ENCODE measurements at places on chromosomes 7 and 10.

DNA sequence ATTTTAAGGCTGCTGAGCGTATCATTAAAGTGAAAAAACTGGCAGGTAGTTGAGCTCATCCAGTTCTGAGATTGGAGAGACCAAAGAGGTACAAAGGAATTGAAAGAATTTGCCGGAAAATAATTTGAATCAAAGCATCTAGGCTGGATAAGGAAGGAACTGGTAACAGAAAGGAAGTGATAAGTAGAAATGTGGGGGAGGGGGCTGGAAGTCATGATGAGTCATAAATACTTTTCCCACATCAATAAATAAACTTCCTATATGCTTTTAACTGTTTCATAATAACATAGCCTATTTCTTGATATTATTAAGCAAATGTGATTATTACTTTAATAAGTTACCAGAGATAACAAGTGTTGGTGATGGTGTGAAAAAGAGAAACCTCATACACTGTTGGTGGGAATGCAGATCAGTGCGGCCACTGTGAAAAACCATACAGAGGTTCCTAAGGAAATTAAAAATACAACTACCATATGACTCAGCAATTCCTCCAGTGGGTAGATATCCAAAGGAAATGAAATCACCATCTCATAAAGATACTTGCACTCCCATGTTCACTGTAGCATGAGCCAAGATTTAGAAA, 27.0 kb downstream of the ZNF438 start:
- peak; percentile 32 for DNase-seq

DNA sequence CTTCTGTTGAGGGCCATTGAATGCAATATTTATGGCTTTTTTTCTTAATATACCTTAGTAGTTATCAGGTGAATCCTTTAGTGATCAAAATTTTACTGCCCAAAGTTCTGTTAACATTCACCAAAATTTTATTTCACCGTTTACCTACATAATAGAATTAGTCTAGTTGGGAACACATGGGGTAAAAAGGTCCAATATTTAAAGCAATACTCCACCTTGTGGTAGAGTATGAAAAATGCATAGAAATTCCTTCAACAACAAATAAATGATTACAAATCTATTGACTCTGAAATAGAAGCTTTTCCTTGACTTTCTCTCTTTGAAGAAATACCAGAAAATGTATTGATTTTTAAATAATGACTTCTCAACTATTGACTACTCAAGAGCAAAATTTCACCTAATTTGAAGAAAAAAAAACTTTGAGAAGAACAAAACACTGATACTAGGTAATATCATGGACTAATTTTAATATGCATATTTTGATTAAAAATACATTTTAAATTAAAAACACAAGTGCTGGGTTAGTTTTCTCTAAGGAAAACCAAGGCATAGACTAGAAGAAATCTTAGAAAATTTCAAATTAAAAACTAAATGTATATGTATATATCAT, 43.3 kb downstream of the POLR1F start:
- peak; percentile 1 for DNase-seq

DNA sequence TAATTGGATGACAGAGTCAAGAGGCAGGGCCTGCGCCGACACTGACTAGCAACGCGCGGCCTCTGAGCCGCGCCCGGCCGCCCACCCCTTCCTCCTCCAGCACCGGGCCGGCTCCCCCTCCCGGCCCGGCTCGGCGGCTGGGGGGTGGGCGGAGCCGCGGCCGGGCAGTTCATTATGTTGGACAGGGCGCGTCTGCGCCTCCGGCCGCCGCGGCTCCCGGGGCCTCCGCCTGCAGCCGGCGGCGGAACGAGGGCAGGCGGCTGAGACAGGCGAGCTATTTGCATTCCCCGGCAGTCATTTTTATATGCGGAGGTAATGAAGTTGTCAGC, 106.7 kb downstream of the SNX10 start:
- no peak for DNase-seq

DNA sequence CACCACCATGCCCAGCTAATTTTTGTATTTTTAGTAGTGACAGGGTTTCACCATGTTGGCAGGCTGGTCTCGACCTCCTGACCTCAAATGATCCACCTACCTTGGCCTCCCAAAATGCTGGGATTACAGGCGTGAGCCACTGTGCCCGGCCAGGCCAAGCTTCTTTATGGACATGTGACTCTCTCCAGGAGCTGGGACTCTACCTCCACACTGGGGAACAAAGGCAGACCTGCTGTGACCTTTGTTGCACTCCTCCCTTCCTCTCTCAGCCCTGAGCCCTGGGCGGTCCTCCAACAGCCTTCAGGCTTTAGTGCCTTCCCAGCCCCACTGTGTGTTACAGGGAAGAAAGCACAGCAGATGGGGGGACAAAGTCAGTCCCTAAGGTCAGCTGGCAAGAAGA, 55.0 kb upstream of the DUSP5 start:
- DNase-seq, result no peak

GRCh38 chr7:125278318-125278717, 348.7 kb upstream of the POT1 start:
- DNase-seq, result no peak

- DNase-seq, result no peak
Observed at GRCh38 chr10:49185213-49185612, 3.0 kb downstream of the TMEM273 start.

DNA sequence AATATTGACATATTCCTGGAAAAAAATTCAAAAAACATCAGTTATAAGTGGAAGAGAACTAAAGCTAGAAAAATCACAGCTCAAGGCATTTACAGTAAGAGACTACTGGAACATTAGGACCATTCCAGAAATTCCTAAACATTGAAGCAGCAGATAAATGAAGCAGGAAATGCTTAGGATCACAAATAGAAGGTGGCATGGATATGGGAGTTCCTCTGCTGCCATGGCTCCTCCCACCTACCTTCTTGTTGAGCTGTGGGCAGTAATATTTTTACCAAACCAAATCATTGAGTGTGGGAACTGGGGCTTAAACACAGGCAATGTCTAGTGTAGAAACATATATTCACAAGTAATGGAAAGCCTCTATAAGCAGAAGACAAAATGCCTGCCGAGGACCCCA, 292.8 kb downstream of the ANKRD7 start:
- no peak for DNase-seq

- DNase-seq, result peak; percentile 55
Observed at GRCh38 chr10:12844811-12845483, 156.6 kb downstream of the CCDC3 start.

DNA sequence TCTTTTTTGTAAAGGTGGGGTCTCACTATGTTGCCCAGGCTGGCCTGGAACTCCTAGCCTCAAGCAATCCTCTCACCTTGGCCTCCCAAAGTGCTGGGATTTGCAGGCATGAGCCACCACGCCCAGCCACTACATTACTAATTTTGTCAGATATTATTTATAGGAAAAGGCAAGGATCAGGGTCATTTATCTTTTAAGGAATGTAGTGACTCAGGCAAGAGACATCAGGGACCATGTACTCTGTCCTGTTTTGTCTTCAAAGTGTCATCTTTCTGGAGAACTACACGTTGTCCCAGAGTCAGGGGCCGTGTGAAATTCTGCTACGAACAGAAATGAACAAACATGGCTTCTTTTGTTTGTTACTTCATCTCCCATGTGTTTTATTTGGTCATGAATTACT, 105.3 kb downstream of the NPTX2 start:
- DNase-seq, result no peak

GRCh38 chr10:13759168-13759567, 172.4 kb downstream of the PRPF18 start:
- no peak for DNase-seq

GRCh38 chr7:36456548-36456947, 66.9 kb downstream of the ANLN start:
- no peak for DNase-seq

GRCh38 chr10:50653758-50654157, 30.0 kb upstream of the SGMS1 start:
- no peak for DNase-seq

DNA sequence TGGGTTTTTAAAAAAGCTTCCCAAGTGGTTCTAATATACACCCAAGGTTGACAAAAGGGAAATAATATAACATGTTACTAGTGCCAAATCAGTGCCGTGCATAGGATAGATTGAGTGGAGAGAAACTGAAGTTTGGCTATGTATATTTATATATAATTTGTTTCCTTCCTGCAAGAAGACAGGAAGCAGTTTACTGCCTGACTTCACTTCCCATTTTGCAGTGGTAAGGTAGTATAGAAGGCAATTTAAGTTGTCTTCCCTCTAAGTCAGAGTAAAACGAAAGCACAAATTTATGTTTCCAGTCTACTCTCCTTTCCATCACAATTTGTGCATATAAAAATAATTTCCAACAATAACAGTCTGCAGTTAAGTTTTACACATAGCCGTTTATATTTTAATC, 3.4 kb upstream of the HYCC1 start:
- DNase-seq, result no peak

DNA sequence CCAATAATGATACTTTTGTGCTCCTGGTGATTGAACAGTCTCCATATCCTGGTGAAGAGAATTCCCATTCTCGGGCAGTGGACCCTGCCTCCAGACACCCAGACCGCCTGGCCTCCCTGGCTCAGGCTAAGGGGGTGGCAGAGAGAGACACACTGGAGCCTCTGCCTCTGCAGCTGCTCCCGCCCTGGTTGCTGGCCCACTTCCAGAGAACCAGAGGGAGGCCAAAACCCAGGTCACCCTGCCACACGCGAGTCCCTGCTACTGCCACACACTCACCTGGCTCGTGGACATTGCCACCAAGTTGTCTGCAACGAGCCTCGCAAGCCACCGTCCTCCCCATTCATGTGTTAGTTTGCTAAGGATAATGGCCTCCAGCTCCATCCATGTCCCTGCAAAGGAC, 221.8 kb downstream of the HPSE2 start:
- DNase-seq, result no peak

- no peak for DNase-seq
Observed at GRCh38 chr10:60706146-60706545, 72.1 kb upstream of the CDK1 start.

- DNase-seq, result no peak
Observed at GRCh38 chr7:135251496-135252391, 18.1 kb downstream of the STRA8 start.

DNA sequence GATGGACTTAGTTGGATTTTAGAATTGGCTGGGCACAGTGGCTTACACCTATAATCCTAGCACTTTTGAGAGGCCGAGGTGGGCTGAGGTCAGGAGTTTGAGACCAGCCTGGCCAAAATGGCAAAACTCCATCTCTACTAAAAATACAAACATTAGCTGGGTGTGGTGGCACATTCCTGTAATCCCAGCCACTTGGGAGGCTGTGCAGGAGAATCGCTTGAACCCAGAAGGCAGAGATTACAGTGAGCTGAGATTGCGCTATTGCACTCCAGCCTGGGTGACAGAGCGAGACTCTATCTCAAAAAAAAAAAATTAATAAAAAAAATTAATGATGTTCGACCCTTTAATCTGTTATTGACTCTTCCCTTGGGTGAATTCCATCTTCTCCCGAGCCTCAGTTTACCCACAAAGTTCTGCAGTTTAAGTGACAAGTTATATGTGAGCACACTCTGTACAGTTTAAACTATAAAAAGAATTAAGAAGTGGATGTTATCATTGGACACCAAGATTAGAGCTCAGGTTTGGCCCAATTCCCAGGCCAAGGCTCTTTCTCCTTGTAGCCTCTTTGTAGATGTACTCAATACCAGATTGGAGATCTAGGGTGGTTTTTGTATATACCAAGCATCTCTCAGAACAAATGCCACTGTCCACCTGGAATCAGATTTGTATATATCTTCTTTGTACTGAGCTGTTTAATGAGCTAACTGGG, 15.0 kb downstream of the KAT6B start:
- DNase-seq, result no peak

GRCh38 chr10:69516316-69516715, 56.9 kb downstream of the NEUROG3 start:
- no peak for DNase-seq

- no peak for DNase-seq
Observed at GRCh38 chr10:99330347-99330924, 1.3 kb downstream of the CNNM1 start.

GRCh38 chr7:134637934-134638719, 8.5 kb upstream of the BPGM start:
- no peak for DNase-seq

GRCh38 chr10:122281751-122282150, 10.7 kb downstream of the BTBD16 start:
- DNase-seq, result no peak

DNA sequence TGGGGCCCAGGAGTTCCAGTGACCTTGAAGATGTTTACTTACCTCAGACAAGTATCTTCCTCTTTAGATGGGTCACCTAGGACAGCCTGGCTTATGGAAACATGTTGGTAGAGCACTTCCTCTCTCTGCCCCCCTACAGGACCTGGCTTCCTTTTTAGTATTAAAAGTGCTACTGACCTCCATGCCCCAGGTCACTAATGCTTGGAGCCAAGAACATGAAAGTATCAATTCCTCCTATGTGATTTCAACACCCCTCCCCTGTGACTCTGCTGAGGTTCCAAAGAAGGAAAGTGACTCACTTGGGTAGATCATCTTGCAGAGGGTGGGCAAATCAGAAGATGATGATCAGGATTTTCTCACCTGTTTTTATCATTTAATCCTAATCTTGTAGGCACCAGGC, 125.3 kb upstream of the CCDC6 start:
- DNase-seq, result no peak

GRCh38 chr10:33106767-33107166, 148.7 kb upstream of the ITGB1 start:
- DNase-seq, result no peak

DNA sequence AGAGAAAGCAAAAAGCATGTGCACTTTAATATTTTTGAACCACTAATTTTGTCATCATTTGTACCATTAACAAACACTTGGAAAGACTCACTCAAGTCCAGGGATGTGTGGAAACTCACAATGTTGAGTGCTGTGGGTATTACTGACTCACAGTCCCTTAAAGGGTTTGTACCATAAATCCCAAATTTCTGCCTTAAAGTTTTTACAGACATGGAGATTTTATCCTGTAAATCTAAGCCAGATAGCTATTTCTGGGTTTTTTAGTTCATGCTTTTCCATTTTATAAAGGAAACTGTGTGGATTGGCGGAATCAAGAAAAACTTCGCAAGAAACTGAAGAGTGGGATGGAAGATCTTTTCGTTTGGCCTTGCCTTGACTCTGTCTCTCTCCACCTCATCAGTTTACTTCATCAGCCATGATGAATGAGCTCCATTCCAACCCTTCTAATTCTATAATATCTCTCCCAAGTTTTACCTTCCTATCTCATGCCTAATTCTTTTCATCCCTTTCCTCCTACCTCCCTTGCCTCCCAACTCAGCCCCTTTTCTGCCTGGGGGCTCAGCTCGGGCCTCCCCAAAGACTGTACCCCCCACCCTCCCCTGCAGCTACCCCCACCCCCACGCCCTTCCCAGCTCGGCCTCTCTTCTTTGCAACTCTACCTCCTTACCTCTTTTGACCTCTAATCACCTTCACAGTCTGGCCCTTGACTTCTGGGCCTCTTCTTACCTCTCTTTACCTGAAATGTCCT, 218.5 kb upstream of the MKLN1 start:
- no peak for DNase-seq
